ENCODE measurements at places on chromosomes 13 and 19.
A peak's percentile ranks its signal among the peaks of the same experiment; 100 is the strongest.

DNA sequence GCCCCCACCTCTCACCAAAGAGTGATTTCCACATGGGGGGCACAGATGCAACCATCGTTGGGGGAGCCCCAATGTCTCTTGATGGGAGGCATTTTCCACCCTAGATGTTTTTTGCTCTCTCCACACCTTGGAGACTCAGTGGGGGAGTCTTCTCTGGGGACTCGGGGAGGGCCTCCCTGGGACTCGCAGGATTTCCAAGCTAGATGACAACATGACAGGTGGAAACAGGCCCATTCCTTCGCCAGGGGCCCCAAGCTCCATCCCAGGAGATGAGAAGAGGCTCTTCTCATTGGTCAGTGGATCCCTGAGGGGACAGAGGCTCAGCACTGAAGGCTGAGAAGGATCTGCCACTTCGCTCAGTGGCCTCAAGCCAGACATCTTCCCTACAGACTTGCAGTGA is 12.7 kb upstream of the KIR2DL4 start:
- DNase-seq = no peak

DNA sequence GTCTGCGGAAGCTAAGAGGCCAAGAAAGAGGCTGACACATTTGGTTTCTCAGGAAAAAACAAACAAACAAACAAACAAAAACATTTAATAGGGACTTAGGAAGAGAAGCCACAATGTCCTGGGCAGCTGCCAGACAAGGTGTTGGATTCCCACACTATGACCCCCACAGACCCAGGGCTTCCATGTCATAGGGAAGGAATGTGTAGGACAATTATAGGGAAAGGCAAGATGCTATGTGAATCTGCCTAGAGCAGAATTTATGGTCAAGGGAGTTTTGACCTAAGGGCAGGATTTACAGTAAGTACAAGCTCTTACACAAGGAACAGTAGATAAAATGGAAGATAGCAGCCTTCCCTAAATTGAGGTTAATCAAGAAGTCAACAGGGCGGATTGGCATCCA is 9.1 kb upstream of the CDADC1 start:
- no peak for DNase-seq

DNA sequence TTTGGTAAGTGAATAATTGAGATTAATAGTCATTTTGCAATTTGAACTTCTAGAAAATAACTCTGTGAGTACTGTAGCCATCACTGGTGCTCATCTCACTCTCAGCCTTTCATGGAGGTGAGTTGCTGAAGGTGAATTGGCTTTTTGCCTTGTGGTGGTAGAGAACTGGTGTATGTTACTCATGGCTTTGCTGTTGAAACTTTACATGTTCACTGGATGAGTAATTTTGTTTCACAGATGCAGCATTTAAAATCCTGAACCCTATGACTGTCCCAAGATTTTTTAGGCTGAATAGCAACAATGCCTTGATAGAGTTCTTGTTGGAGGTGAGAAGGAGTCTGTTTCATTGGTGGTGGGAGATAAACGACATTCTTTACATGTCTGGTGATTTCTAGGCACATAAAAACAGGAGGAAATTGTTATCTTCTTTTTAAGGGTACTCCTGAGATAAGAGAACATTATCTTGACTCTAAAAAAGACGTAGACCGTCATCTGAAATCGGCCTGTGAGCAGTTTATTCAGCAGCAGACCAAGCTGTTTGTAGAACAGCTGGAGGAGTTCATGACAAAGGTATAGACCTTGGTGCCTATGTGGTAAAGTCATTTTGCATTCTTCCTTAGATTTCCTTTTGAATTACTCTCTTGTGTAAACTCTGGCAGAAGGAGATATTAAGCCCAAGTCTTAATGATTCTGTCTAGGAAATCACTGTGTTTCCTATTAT is 53.9 kb downstream of the COG3 start:
- DNase-seq = no peak

GRCh38 chr13:24269821-24270220 is 39.6 kb upstream of the C1QTNF9 start:
- no peak for DNase-seq

DNA sequence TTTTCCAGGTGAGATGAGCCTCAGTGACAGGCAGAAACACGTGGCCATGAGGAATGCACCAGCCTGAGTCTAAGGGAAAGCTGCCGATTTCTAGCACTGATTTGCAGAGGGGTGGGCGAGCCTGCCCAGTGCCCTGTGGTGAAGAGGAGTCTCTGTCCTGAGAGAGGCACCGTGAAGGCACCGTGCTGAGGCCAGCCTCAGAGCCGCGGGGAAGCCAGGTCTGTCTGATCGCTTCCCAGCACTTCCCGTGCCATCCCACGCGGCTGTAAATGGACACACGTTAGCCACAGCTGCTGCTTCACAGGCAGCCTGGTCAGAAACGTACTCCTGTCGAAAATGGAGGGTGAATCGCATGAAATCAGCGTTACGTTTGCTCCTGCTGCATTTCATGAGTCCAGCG is 79.8 kb downstream of the ATP11A start:
- DNase-seq = no peak

DNA sequence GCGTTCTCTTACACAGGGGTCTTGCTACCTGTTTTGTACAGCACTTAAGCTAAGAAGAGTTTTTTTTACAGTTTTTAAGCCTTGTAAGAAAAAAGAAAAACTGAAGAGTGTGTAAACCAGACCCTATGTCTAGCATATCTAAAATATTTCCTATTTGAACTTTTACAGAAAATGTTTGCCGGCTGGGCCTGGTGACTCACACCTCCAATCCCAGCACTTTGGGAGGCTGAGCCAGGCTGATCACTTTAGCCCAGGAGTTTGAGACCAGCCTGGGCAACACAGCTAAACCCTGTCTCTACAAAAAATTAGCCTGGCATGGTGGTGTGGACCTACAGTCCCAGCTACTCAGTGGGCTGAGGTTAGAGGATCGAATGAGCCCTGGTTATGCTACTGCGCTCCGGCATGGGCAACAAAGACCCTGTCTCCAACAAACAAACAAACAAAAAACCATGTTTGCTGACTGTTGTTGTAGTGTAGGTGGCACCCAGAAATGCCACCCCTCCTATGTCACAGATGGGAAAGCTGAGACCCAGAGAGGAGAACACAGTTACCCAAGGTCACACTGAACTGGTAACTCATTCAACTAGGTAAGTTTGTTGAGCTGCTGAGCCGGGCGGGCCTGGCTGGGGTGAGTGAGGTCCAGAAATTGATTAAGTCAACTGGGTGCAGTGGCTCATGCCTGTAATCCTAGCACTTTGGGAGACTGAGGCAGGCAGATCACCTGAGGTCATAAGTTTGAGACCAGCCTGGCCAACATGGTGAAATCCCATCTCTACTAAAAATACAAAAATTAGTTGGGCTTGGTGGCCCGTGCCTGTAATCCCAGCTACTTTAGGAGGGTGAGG is 1.9 kb upstream of the VASP start:
- no peak for DNase-seq

GRCh38 chr19:6707011-6707657 is 13.3 kb downstream of the C3 start:
- no peak for DNase-seq

DNA sequence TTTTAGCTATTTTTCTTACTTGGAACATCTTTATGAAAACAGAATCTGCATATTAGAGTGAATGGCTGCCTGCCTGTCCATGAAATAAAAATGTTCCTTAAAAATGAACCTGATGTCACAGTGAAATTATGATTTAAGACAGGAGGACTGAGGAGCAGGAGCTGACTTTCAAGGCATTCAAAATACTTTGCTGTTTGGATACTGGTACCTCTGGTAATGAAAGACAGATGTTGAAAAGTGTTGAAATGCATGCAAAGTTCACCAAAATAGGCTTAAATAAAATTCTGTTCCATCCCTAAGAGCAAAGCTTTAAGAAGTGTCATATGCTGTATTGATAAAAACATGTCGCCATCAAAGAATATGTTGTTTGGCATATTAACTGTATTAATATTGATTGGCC is 1.7 kb downstream of the ARHGEF7 start:
- no peak for DNase-seq

- no peak for DNase-seq
Observed at GRCh38 chr19:49875857-49876421, 1.2 kb downstream of the AKT1S1 start.

DNA sequence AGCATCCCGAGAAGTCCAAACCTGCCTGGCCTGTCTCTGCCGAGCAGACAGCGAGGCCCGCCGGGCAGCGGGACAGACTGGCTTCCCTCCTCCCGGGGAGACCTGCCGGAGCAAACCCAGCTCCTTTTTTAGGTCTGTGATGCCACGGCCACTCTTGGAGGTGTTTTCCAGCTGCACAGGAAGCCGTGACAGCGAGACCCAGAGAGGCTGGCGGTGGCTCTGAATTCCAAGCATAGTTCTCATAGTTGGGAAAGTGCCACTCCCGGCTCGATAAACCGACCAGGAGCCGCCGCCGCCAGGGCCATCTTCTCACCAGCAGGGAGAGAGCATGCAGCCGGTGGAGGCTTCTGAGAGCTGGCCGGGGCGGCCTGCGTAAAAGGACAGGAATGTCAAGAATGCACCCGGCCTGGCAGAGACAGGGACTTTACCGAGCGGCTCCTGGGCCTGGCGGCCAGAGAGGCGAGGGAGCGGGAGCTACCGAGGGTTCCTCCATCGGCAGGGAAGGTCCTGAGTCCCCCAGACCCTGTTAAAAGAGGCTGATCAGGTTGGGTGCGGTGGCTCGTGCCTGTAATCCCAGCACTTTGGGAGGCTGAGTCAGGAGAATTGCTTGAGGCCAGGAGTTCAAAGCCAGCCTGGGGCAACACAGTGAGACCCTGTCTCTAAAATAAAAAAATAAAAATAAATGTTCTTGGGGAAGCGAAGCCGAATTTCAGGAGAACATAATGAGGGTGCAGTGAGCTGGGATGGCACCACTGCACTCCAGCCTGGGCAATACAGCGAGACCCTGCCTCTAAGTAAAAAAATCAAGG is 64.9 kb downstream of the GADD45B start:
- no peak for DNase-seq

DNA sequence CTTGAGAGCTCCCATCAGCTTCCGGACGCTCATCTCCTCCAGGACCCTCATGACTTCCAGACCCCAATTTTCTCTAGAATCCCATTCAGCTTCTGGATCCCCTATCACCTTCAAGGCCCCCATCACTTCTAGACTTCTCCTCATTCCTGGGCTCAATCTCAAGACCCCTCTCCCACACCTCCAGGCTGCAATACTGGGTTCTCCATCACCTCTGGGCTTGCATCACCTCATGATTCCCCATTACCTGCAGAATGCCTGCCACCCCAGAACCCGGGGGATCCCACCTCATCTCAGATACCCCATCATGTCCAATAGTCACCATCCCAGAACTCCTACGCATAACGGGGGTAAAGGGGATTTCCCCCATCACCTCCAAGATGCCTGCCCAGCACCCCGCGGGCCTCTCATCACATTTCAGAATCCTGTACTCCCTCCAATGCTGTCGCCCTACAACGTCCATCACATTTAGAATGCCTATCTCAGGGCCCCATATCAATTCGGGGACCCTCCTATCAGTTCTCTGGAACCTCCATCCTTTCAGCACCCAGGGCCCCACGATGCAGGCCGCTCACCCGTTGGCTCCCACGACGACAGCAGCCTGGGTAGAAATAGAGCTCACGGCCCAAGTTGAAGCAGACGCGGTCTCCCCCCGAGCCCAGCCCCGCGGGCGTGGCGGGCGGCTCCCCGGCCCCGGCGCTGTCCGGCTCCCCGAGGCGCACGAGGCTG is 738 bp downstream of the DMWD start:
- no peak for DNase-seq

DNA sequence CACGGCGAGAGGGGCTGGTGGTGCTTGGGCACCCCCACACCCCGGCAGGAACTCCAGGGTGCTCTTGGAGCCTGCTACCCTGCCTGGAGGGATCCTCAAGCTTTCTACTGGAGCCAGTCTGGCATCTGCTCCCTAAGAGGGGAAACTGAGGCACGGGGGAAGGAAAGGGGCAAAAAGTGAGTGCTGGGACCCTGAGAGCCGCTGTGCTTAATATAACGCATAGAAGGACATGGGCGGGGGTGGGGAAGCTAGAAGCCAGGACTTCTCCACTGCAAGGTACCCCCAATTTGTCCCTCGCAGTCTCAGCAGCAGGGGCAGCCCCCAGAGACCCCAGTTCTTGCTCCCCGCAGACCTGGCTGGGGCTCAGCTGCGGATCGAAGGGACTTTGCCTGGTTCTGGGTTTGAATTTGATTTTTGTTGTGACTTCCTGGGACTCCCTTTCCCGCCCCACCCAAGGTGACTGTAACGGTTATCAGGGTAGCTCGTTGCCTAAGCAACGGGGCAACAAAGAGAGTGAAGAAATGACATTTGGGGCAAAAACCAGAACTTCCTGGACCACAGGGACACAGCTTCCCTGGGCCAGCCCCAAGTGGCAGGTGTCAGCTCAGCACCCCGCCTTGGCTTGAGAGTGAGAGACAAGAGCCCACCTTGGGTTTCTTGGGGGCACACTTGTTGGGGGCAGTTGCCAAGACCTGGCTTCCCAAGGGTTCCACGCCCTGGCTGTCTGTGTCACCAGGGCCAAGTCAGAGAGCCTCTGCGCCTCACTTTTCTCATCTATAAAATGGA is 638 bp downstream of the ADGRE5 start:
- peak; percentile 64 for DNase-seq

GRCh38 chr13:80338781-80339562 is 2.0 kb downstream of the SPRY2 start:
- peak; percentile 43 for DNase-seq

GRCh38 chr13:76968041-76968440 is 19.7 kb downstream of the ACOD1 start:
- no peak for DNase-seq

DNA sequence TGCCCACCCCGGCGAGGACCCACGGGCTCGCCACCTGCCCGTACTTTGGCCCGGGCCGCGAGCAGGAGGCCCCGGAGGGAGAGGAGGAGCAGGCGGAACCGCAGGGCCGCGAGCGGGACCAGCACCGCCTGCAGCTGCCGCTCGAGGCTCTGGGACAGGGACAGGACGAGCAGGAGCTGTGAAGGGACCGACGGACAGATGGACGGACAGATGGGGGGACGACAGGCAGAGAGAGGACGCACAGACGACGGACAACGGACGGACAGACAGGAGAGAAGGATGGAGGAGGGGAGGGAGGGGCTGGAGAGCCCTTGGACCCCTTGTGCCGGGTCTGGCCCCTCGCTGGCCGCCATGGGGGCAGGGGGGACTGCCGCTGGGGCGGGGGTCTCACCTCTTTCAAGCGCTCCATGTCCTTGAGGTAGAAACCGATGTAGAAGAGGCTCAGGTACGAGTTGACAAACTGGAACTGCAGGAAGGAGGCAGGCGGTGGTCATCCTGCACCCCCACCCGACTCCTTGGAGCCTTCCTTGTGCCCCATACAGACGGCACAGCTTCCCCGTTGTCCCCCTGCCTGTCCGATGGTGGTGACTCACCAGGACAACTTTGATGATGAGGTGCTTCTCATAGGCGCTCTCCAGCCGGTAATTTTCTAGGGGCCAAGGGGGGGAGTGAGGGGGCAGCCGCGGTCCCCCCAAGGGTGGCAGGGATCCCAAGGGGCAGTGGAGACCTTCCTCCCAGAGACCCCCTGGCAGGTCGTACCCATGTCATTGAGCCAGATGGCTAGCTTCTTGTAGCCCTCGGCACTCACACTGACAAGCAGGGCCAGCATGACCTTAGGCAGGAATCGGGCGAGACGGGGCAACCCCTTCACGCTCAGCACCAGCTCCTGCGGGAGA is 5.0 kb downstream of the ANO8 start:
- DNase-seq = no peak

Measured in GM06990 (cell line).